ENCODE measurements at places on chromosomes 13 and 19. TPM values are rescaled to one million over a fixed set of nuclear protein-coding genes. Genes with fewer than 3 reads are reported as not detected.

TNFAIP8L1 gene
- 18.4 TPM for polyA plus RNA-seq

PLK5 gene
- polyA plus RNA-seq, result not detected

THSD1 gene
- polyA plus RNA-seq, result 0.15 TPM

ZSWIM9 gene
- polyA plus RNA-seq, result 2.4 TPM

BST2 gene
- polyA plus RNA-seq, result 162 TPM
